Stimulated activated naive B cell treated with anti-CD40 and anti-IgM and Interleukin-4, amounts not matched to agents 10 μg/mL and 1 μg/mL and 100 μg/mL, for 72 hours (primary cell): ENCODE measurements at places on chromosomes 7 and 10.

- no peak for DNase-seq
Measured at GRCh38 chr7:89042940-89043339, 247.4 kb upstream of the TEX47 start.

GRCh38 chr10:11113156-11113555 is 95.5 kb downstream of the CELF2 start:
- no peak for DNase-seq

DNA sequence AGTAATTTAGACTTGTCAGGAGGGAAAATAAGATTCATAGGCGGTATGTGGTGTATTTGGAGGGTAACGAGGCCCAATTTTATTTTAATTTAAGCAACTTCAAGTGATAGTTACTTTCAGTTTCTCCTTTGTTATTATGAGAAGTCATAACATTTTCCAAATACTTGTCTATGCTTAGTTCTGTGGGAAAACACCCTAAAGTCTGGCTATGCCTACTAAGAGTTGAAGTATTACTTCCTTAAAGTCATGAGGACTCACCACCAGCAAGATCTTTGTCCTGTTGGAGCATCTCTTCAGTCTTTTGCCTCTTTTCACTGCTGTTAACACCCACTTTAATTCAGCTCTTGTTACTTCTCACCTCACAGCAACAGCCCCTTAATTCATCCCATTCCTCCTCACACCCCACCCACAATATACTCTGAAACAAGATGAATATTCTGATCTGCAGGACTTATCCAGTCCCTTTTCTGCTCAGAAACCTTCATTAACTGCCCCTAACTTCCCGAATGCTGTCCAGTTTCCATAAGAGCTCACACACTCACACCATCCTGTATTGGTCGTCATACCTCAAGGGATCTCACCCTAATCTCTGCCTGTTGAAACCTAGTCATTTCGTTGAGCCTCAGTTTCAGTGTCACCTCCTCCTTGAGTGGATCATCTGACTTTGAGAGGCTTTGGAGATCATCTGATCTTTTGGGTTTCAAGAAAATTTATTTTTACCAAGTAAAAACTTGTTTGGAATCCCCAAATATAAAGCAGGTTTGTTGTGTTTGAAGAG is 61.3 kb downstream of the DNAH11 start:
- DNase-seq: no peak

- DNase-seq: no peak
Measured at GRCh38 chr7:90582164-90582563, 14.0 kb upstream of the CDK14 start.

- no peak for DNase-seq
Measured at GRCh38 chr10:44198096-44198779, 186.7 kb downstream of the CXCL12 start.

GRCh38 chr10:65328486-65328885 is 1597.3 kb upstream of the LRRTM3 start:
- DNase-seq: no peak
